ENCODE measurements at places on chromosomes 16 and 17.

GRCh38 chr16:50667497-50668367 lies 13.4 kb downstream of the SNX20 start:
- DNase-seq = no peak

- no peak for DNase-seq
Observed at GRCh38 chr16:75237398-75238131, 13.9 kb downstream of the BCAR1 start.

DNA sequence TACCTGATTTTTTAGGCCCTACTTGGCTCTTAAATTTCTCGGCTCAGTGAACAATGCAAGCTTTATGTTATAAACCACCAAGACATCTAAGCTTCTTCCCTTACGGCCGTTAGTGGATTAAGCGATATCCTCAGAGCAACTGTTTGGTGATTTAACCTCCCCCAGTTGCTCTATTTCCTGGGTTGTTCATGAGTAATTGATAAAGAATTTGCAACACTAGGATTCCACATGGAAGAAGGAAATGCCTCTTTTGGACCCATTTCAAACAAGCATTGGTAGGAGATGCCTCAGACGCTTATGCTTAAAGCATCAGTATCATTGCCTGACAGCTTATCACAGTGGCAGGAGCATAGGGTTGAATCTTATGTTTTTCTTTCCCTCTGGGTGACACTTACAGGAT lies 65.3 kb downstream of the RBFOX1 start:
- no peak for DNase-seq

- DNase-seq = no peak
Observed at GRCh38 chr17:10033449-10033848, 128.4 kb upstream of the RCVRN start.

- no peak for DNase-seq
Observed at GRCh38 chr17:27912964-27913363, 19.8 kb upstream of the LYRM9 start.

Measured in BE2C (cell line).